ENCODE measurements at places on chromosomes 2 and 18.

DNA sequence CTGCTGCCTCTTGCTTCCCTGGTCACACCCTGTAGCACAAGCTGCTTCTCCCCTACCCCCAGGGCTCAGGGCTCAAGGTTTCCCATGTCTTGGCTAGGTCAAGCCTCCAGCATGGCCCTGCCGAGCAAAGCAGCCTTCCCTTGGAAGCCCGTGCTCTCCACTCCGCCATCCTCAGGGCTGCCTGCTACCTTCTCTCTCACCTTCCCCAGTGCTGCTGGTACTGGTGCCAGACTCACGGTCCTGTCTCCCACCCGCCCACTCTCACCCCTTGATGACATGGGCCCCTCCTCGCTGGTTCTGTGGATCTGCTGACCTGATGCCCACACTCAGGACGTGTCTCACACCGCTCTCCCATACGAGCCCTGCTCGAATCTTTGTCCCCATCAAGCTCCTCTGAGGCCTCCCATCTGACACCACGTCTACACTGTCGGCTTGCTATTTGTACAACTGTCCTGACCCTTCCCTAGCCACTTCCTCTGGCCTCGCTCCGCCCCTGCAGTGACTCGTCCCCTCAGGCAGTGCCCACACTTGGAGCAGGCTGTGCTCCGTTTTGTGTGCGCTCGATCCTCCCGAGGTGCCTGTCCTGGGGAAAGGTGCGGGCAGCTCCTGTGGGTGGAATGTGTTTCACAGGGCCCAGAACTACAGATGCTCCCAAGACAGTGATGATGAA is 49.9 kb downstream of the ZAP70 start:
- no peak for DNase-seq

- DNase-seq, result no peak
Measured at GRCh38 chr18:45619062-45619825, 4.0 kb downstream of the SLC14A2 start.

- peak; percentile 65 for DNase-seq
Measured at GRCh38 chr2:131016826-131017741, 76.2 kb downstream of the FAM168B start.

DNA sequence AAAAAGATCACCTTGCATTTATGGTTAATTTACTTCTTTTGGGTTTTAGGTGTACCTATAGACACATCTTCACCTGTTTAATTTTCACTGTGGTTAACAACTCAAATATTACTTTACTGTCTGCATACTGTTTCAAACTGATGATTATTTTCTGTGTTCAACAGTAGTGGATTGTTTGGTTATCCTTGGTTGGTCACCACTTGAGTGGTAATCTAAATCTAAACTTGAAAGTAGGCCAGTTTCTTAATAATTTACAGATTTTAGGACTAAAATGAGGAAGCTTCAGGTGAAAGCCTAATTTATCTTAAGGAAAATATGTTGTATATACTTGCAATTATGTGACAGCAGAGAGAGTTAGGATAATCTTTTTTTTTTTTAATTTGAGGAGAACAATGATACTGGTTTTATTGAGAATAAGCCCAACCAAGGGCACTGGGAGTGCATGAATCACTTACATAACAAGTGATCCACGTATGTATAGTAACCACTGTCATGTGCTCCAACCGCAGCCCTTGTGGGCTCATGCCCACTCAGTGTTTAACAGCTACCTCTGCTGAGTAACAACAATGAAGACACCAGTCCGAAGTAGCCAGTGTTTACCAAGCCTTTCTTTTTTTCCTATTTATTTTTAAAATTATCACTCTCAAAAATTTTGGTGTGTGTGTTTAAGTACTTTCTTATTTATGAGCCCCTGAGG is 31.0 kb upstream of the WDSUB1 start:
- no peak for DNase-seq

GRCh38 chr2:114108824-114109416 is 219.0 kb downstream of the ACTR3 start:
- no peak for DNase-seq

DNA sequence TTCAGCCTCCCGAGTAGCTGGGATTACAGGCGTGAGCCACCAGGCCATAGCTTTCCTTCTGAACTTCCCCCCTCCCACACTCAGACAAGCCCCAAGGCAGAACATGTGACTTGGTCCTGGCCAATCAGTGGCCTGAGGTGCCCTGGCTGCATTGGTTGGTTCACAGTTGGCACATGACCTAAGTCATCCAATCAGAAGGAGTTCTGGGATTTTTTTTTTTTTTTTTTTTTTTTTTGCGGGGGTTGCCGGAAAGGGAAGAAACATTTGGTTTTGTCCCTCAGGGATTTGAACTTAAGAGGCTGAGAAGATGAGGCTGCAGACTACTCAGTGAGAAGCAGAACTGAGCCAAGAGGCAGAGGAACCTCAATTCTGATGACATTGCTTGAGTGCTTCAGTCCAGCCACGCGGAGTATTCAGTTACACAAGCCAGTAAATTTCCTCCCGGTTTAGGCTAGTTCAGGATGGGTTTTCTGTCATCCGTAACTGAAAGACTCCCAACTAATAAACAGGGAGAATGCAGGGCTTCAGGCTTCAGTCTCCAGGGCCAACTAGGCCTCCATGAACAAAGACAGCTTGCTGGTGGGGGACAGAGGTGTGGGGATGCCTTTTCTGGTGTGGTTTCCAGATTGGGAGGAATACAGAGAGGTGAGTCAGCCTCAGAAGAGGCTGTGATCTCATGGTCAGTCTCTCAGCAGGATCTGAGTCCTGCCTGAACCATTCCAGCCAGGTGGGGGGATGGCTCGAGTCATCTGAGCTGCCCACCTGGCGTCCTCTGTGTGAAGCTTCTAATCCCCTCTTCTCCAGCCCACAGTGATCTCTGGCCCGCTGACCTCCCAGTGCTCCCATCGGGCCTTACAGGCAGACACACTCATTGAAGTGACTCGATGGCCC is 9.2 kb downstream of the PTMA start:
- no peak for DNase-seq

DNA sequence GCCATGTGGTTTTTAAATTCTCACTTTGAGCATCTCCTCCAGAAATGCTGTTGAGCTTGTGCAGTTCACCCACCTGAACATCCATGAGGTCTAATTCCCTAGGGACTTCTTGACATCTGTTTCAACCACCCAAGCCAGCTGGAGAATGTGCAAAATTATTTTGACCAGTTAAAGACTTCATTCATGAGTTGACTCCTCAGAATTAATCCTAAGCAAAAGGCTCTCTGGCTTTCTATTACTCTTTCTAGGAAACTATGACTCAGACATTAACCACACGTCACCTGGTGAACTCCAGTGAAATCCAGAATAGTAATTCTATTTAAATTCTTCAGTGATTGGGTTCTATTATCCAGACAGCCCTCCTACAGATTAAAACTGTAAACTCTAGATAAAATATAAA is 247.5 kb downstream of the NBAS start:
- DNase-seq, result peak; percentile 15

GRCh38 chr2:191462370-191462769 is 215.6 kb upstream of the NABP1 start:
- no peak for DNase-seq

DNA sequence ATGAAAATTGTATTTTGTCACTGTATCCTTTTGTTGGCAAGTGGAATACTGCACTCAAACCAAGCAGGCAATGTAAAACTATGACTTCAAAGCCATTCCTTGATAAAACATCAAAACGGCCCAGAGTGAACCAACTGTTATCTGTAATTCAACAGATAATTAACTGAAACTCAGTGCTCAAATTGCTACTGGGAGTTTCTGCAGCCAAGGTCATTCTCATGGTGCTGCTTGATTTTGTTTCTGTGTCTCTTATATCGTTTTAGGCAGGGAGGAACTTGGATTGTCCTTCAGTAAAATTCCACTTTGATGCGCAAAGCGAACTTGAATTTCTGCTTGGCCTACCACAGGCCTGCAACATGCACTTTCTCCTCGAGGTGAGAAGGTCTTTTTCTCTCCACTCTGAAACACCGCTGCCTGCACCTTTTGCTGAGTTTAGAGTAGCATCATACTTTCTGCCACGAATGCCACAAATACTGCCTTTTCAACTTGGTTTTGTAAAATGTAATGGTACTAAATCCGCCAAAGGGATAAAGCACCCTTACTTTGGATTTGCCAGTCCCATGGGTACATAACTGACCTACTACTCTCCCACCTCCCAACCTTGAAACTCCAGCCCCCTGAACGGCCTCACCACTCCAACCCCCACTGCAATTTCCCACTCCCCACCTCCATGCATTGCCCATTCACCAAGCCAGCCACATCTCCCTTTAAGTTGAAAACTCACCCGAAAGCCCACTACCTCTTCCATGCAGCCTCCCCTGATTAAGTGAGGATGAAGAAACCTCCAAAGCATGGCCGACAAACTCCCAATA is 204.7 kb downstream of the TGIF1 start:
- no peak for DNase-seq

DNA sequence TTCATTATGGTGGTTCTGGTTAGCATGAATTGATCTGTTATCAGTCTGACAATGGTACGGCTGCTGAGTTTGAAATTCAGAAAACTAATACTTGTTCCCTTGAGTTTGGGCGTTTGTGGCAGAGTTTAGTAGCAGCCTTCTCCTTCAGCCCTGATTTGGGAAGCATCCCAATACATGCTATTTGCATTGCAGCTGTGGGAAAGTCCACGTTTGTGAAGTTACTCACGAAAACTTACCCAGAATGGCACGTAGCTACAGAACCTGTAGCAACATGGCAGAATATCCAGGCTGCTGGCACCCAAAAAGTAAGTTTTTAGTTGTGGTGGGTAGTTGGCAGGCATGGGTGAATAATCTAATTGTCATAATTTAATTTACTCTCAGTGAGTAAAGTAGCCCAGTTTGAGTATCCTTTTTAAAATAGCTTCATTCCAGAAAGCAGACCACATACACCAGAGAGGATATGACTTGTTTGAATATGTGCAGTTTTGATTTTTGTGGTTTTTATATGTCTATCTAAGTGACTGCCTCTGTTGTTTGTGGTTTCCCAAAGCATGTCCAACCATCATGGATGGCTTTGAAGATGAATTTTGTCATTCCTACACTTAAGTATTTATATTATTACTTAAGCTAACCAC is 12.2 kb downstream of the DGUOK start:
- no peak for DNase-seq

- no peak for DNase-seq
Measured at GRCh38 chr2:101348883-101349282, 38.4 kb downstream of the CREG2 start.

DNA sequence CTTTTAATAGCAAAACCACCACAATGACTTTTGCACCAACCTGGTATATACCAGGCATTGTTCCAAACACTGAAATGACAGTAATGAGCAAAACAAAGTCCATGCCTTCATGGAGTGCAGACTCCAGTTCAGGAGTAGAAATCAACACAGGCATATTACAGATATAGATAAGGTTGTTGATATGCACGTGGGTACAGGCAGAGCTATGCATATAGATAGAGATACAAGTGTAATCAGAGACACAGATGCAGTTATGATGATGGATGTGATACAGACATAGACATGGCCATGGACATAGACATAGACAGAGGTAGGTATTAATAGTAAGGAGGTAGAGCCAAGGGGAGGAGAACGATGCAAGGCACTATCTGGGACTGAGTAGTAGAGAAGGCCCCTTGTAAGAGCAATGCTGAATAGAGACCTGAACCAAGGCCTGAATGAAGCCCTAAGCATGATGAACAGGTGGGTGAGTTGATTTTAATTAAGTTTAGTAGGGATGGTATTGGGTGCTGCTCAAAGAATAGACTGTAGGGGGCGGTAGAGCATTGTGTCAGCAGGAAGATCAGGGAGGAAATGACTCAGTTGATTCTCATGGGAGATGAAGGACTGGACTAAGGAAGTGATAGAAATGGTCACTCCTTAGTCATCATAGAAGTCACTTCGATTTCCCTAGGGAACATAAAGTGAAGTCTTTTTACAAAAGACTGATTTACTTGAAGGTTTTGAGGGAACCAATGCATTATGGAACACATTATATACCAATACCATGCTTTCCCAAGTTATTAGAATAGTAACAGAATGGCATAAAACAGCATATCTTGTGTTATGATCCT is 39.4 kb downstream of the CMPK2 start:
- DNase-seq, result peak; percentile 55

DNA sequence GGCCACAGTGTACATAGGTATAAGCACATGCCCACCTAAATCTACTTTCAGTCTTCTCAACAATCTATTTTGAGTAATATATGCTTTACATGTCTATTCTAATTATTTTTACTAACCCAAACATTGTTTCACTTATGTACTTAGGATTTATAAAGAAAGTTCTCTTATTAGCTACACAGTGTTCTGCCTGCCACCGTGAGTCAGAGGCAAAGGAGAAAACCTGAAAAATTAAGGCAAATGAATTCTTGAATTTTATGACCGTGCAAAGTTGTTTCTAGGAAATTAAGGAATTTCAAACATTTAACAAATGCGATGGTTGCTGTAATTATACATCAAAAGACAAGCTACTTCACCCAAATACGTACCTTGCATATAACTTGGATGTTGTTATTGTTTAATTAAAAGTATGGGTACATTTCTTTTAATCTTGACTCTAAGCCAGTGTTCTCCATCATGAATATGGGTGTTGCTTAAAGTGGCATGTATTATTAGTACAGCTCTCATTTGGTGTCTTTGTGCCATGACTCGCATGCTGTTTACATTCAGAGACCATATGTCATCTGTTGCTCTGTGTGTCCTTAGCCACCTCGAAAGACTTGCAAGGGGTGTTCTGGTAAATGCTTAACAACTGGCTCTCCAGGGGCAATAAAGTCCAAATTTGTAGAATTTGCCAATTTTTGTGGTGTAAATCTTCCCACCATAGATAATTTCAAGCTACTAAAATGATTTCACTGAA is 154.3 kb upstream of the FN1 start:
- no peak for DNase-seq

- DNase-seq, result no peak
Measured at GRCh38 chr2:100673691-100674485, 111.1 kb downstream of the PDCL3 start.

GRCh38 chr2:220162320-220162719 is 534.9 kb downstream of the SLC4A3 start:
- DNase-seq, result no peak
